ENCODE measurements at places on chromosomes 3 and 15.

DNA sequence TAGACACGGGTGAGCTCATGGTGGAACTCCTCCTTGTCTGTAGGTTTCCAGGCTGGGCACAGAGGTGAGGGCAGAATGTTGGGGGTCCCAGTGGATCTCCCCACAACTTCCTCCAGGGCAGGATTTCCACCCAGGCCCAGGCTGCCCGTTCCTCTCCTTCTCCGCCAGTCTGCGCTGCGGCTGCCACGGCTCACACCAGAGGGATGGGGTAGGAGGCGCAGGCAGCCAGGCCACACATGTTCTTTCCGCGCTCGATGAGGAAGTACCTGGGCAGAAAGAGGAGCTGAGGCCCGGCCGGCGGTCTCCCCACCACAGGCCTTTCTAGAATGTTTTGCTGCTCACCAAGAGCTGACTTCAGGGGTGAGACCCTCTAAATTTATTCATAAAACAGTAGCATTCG, 22.9 kb downstream of the CTSH start:
- no peak for DNase-seq

DNA sequence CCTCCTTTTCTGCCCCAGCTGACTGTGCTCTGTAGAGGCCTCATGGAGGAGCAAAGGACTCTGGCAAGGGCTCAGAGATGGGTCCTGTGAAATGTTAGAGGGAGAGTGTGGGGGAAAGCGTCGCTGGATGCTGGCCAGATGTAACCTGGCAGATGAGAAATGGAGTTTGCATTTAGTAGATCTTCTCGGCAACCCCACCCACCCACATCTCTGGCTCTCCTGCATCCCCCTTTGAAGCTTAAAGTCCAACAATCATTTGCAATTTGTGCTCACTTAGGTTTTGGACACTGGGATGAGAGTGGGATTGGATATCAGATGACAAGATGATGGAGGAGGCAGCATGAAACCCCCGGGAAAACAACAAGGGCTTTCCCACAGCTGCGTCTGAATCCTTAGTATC, 523.6 kb upstream of the MCTP2 start:
- no peak for DNase-seq

DNA sequence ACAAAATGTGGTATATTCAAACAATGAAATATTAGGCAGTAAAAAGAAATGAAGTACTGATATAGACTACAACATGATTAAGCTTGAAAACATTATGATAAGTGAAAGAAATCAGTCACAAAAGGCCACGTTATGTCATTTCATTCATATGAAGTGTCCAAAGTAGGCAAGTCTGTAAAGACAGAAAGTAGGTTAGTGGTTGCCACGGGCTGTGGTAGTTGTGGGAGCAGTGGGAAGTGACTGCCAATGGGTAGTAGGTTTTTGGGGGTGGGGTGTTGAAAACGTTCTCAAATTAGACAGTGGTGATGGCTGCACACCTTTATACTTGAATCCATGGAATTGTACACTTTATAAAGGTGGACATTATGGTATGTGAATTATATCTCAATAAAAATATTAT, 12.1 kb downstream of the GALNT15 start:
- no peak for DNase-seq

DNA sequence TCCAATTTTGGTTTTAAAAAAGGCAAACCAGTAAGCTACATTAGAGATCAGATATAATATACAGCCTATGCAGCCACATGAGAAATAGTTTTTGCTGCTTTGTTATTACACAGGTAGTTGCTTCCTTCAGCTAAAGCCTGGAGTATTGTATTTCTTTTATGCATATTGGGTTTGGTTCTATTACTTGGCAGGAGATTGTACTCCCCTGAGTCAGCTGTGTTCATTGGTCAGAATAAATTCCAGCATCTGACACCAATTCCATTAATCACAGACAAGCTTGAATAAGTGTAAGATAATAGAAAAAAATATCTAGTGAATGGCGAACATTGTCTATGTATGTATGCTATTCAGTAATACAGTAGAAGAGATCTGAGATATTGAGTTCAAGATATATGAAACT, 26.1 kb upstream of the ZCWPW2 start:
- DNase-seq, result no peak

GRCh38 chr15:84973492-84974460, 7.9 kb upstream of the PDE8A start:
- DNase-seq, result no peak

DNA sequence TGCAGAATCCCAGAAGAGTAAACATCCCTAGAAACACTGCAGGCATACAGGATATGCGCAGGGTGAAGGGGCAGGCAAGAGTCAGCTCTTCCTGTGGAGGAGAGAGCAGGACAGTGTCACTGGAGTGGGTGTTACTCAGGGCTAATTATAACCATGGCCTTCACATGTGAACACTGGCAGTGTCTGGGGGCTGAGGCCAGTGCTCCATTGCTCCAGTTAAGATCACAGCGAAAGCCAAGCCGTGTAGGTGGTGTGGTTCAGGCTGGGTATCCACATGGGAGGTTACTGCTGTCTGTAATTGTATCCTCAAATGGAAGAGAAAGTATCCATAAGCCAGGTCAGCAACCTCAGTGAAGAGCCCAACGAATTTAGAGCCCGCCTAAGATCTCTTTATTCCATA, 84.6 kb downstream of the MESD start:
- DNase-seq, result no peak

DNA sequence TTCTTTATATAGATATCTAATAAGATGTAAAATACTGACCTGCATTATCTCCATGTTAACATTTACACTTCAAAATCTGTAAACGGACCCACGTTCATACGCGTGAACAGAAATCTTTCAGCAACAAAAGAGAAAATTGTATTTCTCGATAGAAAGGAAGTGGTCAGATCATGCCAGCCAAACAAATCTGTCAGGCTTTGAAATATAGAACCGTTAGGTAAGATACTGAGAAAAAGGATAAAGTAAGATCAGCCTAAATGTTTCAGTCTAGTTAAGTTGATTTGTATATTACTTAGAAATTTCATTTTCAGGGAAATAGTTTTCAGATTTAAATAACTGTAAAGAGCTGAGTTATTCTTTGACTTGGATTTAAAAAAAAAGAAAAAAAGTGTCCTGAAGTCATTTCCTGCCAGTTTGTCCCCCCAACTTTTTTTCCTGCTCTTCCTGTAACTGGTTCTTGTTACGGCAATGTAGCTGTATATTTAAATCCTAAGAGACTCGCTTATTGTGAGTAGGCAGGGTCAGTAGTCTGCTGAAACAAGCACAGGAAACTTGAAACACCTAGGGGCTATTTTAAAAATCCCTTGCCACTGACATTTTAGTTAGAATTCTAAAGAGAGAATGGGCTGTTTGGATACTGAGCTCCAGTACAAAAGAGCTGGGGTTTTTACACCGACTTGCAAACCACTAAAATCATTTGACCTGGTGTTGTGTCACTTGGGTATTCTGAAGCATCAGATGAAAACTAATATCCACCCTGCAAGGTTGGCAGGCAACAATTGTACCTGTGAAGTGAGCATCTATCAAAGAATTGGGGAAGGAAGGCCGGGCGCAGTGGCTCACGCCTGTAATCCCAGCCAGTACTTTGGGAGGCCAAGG, 237.5 kb downstream of the UBE2E2 start:
- DNase-seq, result no peak

- no peak for DNase-seq
Measured at GRCh38 chr3:46615050-46615775, 2.9 kb downstream of the FAM240A start.

DNA sequence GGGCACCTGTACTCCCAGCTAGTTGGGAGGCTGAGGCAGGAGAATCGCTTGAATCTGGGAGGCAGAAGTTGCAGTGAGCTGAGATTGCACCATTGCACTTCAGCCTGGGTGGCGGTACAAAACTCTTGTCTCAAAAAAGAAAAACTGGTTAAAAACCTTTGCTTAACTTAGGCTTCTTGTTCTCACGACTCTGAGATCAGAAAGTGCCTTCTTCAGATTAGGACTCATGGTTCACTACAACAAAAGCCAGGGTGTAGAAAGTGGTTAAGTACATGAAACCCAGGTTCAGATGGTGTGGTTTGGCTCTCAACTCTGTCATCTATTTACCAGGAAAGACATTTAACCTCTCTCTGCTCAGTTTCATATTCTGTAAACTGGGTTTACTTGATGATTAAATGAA, 168.4 kb downstream of the TUSC7 start:
- DNase-seq, result no peak

DNA sequence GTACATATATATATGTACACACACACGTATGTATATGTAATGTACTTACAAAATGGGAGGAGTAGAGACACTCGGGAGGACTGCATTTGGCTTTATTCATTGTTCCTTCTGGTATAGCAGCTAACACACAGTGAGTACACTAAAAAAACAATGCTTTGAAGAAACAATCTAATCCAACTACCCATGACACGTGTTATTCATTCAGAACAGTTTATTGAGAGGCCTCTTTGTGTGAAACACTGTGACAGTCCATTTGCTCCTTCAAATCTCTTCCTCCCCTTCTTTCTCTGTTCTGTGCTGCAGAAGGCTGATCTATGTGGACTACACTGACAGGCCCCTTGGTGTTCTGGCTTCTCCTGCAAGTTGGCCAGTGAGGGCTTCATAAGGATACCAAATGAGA, 1075.9 kb upstream of the CFAP20DC start:
- DNase-seq, result no peak

DNA sequence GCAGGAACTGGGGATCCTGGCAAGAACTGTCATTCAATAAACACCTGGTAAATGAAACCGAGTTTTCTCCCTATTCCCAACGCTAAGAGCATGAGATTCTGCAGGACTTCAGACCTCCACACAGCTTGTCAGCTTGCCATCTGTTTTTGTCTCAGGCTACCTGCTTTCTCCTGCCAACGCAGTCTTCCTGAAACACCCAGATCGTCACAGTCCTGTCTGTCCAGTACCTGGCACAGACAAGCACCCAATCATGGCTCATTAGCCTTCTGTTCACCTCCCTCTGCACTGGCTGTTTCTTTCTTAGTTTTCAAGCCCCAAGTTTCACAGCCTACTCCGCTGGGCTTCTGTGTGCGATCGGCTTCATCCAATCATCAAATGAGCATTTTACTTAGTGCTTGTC, 5.0 kb downstream of the SLC12A8 start:
- DNase-seq, result no peak

DNA sequence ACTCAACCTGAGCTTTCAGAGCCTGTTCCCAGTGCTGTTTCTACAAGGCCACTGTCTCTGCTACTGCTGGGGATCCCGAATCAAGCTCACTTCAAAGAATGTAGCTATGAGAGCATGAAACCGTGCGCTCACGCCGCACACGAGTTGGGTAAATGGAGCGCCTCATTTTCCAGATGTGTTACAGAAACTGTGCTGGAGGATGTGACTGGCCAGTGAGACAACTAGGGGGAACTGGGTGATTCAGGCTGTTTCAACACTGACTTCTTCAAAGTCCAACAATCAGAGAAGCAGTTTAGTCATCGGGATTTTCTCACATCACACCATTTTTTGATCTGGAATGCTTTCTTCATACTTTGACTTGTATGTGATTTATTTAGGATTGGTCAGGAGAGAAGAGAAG, 3.5 kb downstream of the ZNF710 start:
- no peak for DNase-seq

DNA sequence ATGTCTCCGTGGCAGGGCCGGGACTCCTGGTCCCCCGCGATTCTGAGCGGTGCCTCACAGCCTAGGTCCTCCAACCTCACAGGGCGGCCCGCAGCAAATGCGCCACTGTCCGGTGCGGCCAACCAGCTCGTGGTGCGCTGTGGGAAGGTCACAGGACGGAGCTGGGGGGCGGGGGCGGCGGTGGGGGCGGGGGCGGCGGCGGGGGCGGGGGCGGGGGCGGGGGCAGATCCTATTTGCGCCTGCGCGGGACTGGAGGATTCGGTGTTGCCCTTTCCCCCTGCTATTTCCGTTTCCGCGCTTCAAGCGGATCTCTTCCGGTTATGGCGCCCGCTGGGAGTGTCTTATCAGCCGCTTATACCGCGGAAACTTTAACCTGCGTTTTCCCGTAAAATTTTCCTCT, 106.7 kb upstream of the SNRPN start:
- peak; percentile 37 for DNase-seq

DNA sequence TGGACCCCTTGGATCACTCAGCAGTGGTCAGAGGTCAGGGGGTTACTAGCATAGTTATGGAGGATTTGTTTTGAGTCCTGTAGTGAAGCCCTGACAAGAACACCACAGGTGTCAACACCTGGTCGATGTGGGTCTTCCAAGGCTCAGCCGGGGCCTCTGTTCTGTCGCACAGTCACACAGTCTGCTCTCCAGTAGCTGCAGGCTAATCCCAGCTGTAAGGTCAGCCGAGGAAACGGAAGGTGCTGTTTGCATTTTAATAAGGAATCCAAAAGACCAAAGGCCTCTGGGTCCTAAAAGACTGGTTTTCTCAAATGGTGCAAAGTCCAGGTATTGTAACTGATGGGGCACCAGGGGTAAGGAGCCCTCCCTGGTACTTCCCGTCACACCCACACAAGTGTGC, 71.7 kb downstream of the RPLP1 start:
- DNase-seq, result no peak

GRCh38 chr15:77064539-77065308, 6.2 kb downstream of the TSPAN3 start:
- no peak for DNase-seq

DNA sequence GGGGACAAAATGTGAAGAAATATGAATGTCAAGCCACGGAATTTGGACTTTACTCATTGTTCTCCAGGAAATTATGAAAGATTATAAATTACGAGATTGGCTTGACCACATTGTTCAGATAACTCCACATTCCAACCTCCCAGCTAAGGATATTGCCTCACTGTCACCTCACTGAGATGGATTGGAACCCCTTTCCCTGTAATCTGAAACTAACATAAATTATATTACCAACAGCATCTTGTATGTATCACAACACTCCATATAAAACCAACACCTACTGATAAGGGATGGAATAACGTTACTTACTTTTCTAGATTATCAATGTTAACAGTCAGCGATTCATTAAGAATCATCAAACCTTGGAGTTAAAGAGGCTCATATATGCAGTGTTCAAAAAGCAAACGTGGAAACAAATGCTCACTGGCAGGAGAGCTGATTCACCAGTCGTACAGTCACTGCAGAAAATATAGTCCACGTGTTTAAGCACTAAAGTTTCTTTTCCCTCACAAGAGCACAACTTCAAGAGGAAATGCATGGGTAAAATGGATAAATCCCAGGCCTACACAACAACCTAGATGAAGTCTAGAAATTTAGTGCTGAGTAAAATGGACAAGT, 451.5 kb downstream of the FGF12 start:
- no peak for DNase-seq

GRCh38 chr15:58019503-58020376, 45.8 kb downstream of the ALDH1A2 start:
- DNase-seq, result no peak

GRCh38 chr15:33382491-33382890, 71.7 kb downstream of the RYR3 start:
- no peak for DNase-seq

DNA sequence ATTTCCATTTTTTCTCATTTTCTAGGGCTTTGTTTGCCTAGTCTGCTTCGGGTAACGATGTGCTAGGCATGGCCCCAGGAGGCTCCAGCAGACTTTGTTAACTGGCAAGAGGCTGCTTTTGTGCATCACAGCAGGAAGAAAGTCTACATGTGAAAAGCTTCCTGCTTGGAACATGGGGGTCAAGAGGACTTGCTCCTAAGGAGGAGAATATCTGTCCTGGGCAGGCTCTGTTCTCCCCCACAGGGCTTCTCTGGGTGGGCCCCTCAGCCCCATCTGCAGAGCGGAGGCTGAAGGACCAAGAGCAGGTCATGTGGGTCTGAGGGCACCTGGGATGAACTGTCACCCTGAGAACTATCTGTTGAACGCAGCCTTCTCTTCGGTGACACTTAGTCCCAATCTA, 94.7 kb downstream of the CCNL1 start:
- no peak for DNase-seq
